ENCODE measurements at places on chromosomes 2 and 18. TPM values are rescaled to one million over a fixed set of nuclear protein-coding genes. Genes with fewer than 3 reads are reported as not detected.

DNA sequence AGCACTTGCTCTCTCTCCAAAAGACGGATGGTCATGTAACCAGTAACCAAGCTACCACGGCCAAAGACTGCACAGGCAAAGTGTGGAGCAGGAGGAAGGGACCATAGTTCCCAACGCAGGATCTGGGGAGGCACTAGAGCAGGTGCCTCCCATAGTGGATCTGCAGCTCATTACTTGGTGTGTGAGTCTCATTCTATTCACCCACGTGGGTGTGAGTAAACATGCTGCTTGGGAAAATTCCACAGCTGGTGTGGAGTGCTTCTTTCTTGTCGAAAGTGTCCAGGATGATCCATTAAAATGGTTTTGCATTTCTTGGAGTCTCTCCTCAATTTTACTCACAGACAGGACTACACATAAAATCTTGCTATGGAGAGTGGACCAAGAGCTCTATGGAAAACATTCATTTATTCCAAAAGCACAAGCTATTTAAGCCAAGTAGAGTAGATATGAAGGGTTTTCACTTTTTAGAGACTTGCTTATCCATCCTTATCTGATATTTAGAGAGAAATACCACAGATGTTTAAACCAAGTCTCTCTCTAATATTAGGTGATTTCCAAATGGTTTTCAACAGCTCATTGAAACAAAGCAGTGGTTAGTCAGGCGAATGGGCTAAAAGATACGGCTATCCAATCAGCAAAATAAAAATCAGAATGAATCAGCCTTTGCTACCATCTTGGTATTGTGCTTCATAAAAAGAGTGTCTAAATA is 104.3 kb upstream of the CCDC195 start:
- no peaks in the 10 kb centered on the region for H3K4me1 ChIP-seq
- H3K27ac ChIP-seq: no peak overlapping the region
- no peak for DNase-seq
- H3K36me3 ChIP-seq: peaks cover 79% of the 10 kb centered on the region

DNA sequence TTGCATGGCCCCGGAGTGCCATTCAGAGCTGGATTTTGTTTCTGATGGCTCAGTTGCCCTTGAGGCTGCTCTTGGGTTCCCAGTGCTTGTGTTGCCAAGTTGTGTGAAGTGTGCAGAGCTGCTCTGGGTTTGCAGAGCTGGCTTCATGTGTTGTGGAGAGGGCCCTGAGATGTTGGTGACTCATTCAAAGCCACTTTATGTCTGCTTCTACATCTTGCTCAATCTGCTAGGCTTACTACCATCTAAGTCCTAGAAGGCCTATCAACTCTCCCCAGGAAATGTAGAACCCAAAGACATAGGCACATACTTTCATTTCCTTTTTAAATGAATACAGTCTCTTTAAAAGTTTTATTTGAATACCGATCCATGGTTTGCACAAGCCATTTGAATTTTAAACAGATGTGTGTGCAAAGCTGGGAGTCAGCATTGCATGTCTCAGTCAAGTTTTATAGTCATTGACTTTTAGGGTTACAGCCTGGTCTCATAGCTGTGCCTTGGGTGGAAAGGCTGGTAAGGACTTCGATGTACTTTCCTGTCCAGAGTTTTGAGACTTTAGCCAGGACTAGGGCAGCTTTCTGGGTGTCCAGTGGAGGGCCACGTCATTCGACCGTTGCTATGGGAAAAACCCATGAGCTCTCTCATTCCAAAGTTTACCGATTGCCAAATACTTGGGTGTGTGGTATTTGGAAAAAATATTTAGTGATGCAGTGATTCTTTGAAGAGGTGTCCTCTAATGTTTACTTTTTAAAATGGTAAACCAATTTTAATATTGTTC is 105.0 kb downstream of the LTBP1 start:
- H3K27me3 ChIP-seq: peaks cover 15% of the 10 kb centered on the region
- H3K4me3 ChIP-seq: no peak overlapping the region
- no peak for DNase-seq

Gene NCKAP5
- total RNA-seq: not detected

Gene KCNF1
- total RNA-seq: not detected

Gene MAL
- 54.6 TPM for total RNA-seq

Gene FEZ2
- total RNA-seq: 9.9 TPM

DNA sequence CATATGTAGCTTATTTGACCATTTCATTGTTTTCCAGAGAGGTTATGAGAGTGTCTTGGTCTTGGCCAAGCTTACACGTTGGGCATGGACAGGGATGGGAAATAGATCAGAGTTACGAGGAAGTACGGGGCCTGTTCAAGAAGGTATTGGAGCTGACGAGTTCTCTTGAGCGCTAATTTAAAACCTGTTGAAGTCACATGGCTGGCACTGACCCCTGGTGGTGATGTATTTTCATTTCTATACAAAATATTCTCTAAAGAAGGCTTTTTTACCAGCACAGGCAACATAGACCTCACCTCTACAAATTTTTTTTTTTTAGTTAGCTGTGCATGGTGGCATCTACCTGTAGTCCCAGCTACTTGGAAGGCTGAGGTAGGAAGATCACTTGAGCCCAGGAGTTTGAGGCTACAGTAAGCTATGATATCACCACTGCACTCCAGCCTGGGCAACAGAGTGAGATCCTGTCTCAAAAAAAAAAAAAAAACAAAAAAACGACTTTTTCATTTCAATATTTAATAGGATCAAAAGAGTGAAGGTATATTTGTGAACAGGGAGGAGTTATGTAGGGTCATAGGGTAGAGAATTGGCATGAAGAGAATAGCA is 19.6 kb downstream of the UGP2 start:
- peaks cover 48% of the 10 kb centered on the region for H3K4me1 ChIP-seq
- H3K36me3 ChIP-seq: peaks cover 66% of the 10 kb centered on the region

DNA sequence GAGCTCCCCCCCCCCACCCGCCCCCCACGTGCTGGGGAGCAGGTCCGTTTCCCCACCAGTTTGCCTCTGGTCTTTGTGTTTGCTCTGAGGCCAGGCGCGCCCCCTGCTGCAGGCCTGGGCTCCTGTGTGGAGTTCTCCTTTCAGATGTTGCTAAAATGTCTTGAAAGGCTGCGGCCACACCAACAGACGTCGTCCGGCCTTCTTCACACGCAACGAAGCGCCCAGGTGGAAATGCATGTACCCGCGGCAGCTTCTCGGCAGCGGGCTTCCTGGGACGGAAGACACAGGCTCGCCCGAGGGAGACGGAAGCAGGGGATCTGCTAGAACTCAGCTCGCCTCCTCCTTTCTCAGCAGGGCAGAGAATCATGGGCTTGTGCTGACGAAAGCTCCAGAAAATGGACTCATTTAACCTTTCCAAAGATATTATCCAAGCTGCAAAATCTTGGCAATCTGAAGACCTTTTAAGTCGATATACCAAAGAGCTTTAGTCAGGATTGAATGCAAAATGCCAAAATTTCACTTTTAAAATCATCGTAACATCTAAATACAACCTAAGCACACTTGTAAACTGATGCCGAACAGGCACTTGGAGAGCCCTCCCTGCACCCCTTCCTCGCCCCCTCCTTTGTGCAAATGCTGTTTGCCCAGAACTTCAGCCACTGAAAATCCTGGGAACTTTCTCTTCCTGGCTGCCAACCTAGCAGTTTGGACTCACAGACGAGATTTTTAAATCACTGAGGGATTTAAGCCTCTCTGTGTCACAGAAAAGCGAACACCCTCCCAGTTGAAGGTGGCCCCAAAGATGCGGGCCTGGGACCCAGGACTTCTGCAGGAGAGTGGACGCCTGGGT is 125.5 kb upstream of the ZNF516 start:
- DNase-seq: peak; percentile 44
- H3K27ac ChIP-seq: no peak overlapping the region
- peaks cover 47% of the 10 kb centered on the region for H3K27me3 ChIP-seq
- H3K4me3 ChIP-seq: no peak overlapping the region
- H3K4me1 ChIP-seq: peaks cover 10% of the 10 kb centered on the region
- H3K36me3 ChIP-seq: no peaks in the 10 kb centered on the region

- no peak for DNase-seq
- H3K4me1 ChIP-seq: no peaks in the 10 kb centered on the region
- no peak overlapping the region for H3K4me3 ChIP-seq
Measured at GRCh38 chr2:66576561-66577320, 141.8 kb downstream of the MEIS1 start.

Gene LIMS2
- total RNA-seq: 11.4 TPM

GRCh38 chr2:197349699-197350098 is 39.1 kb upstream of the ANKRD44 start:
- DNase-seq: no peak
- H3K27ac ChIP-seq: no peak overlapping the region
- H3K4me3 ChIP-seq: no peak overlapping the region
- H3K27me3 ChIP-seq: no peaks in the 10 kb centered on the region
- no peaks in the 10 kb centered on the region for H3K36me3 ChIP-seq

GRCh38 chr2:126244937-126245336 is 411.0 kb upstream of the GYPC start:
- H3K4me1 ChIP-seq: no peaks in the 10 kb centered on the region
- DNase-seq: peak; percentile 45
- no peaks in the 10 kb centered on the region for H3K27me3 ChIP-seq
- no peak overlapping the region for H3K4me3 ChIP-seq

- H3K27me3 ChIP-seq: no peaks in the 10 kb centered on the region
- no peak for DNase-seq
- no peaks in the 10 kb centered on the region for H3K36me3 ChIP-seq
- H3K27ac ChIP-seq: no peak overlapping the region
- no peaks in the 10 kb centered on the region for H3K4me1 ChIP-seq
Measured at GRCh38 chr18:31302991-31303390, 15.0 kb upstream of the DSG1 start.

- H3K36me3 ChIP-seq: no peaks in the 10 kb centered on the region
- no peak overlapping the region for H3K4me3 ChIP-seq
- peaks cover 18% of the 10 kb centered on the region for H3K4me1 ChIP-seq
Measured at GRCh38 chr18:23131693-23132319, 3.5 kb upstream of the CABLES1 start.

Gene ITGAV
- 13.6 TPM for total RNA-seq

DNA sequence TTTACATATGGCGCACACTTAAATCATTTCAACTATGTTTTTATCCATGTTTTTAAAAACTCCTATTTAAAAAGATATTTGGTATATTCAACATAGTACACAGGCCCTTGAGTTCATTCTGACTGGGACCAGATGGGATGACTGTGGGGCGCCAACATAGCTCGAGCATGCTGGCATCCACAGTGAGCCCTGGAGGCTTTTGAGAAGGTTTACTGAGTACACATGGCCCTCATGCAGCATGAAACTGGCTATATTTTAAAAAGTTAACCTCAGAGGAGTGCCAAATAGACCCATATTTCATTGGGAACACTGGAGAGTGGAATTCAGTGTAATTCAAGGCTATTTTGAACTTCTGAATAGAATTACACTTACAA is 83.6 kb downstream of the CCDC85A start:
- no peaks in the 10 kb centered on the region for H3K27me3 ChIP-seq
- H3K4me3 ChIP-seq: no peak overlapping the region
- H3K27ac ChIP-seq: no peak overlapping the region
- no peaks in the 10 kb centered on the region for H3K36me3 ChIP-seq
- no peak for DNase-seq
- no peaks in the 10 kb centered on the region for H3K4me1 ChIP-seq

DNA sequence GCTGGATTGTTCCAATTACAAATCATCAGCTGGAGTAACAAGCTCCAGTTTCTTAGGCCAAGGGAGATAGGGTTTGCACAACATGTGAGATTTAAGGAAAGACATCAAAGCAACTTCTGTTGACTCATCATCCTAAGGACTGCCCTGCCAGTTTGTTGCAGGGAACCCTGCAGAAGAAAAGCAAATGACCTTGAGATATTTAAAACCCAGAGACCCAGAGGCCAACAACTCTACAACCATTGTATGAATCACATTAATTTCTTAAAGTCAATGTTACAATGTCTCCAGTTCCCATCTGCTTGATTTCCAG is 491.8 kb upstream of the ACVR2A start:
- no peak overlapping the region for H3K4me3 ChIP-seq
- no peaks in the 10 kb centered on the region for H3K36me3 ChIP-seq
- DNase-seq: no peak
- no peak overlapping the region for H3K27ac ChIP-seq

Gene LCT
- total RNA-seq: 0.56 TPM

Gene POTEC
- total RNA-seq: not detected

DNA sequence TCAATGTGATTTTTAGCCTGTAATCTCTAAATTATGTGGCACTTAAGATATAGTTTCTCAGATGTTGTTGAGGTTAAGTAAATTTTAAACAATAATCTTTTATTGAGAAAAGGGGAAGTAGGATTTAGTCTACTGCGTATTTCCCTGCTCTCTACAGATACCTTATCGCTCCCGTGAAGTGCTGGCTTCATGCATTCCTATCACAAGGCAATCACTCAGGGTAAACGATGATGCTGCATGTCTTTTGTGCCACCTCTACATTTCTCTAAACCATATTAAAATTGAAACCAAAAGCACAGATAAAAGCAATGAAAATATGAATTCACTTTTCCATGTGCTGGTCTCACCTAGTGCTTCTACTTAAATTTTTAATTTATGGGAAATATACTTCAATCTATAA is 14.4 kb upstream of the RPE start:
- H3K27ac ChIP-seq: no peak overlapping the region
- H3K4me1 ChIP-seq: no peaks in the 10 kb centered on the region
- H3K4me3 ChIP-seq: no peak overlapping the region
- peaks cover 36% of the 10 kb centered on the region for H3K27me3 ChIP-seq

- H3K27ac ChIP-seq: peak overlapping the region; percentile 97
- peaks cover 26% of the 10 kb centered on the region for H3K4me1 ChIP-seq
- H3K27me3 ChIP-seq: no peaks in the 10 kb centered on the region
- peak overlapping the region; percentile 95 for H3K4me3 ChIP-seq
- H3K36me3 ChIP-seq: peaks cover 13% of the 10 kb centered on the region
Measured at GRCh38 chr18:51196811-51197660, 445 bp downstream of the MEX3C start.

Gene TSPYL6
- total RNA-seq: not detected

Gene ANKRD29
- not detected for total RNA-seq

DNA sequence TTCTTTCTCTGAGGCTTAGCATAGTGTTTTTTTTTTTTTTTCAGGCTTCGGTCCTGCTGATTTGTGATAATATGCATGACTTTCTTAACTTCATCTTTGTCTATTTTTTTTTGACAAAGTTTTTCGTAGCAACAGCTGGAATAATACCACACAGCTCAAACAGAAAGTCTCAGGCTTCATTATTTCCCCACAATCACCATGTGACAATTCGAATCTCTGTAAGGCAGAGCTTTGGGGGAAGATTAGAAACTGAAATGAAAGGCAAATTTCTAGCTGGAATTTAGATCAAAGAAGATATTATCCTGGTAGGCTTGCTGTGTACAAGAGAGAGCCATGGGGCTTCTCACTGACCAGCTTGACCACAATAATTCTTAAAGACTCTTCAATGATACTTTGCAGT is 12.2 kb upstream of the CD28 start:
- no peak for DNase-seq
- no peak overlapping the region for H3K4me3 ChIP-seq
- peaks cover 25% of the 10 kb centered on the region for H3K4me1 ChIP-seq
- H3K36me3 ChIP-seq: no peaks in the 10 kb centered on the region
- no peak overlapping the region for H3K27ac ChIP-seq

Gene LIMS4
- total RNA-seq: 0.77 TPM

Data from activated CD8-positive, alpha-beta memory T cell treated with anti-CD3 and anti-CD28 coated beads, Interleukin-2, amount 10 ng/mL, durations not matched to agents 7 days and 5 days (primary cell).